ENCODE measurements at places on chromosomes 3 and 15. TPM values are rescaled to one million over a fixed set of nuclear protein-coding genes. Genes with fewer than 3 reads are reported as not detected.
A peak's percentile ranks its signal among the peaks of the same experiment; 100 is the strongest.

GOLGA8T gene
- total RNA-seq = not detected

DNA sequence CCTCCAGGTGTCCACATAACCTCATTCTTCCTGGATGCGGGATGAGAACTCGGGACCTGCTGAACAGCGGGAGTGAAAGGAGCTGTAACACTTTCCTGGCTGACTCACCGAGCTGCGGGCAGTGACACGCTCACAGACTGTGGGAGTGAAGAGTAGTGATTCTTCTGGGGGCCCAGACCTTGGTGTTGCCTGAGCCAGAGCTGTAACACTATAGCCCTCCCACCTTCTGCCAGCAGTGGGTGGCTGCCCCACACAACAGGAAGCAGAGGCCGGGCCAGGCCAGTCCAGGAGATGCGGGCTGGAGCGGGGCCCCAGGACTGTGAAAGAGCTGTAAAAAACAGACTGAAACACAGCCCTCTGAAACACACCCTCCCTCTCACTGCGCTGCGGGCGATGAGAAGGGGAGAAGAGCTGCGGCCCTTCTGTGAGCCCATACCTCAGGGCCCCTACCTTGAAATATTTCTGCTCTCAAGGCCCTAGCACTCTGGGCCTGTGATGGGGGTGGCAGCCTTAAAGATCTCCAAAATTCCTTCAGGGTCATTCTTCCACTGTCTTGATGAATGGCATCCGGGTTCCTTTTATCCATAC is 464.0 kb upstream of the CCDC54 start:
- H3K4me1 ChIP-seq = no peaks in the 10 kb centered on the region
- no peaks in the 10 kb centered on the region for H3K27me3 ChIP-seq
- no peak overlapping the region for H3K27ac ChIP-seq
- H3K4me3 ChIP-seq = no peak overlapping the region
- no peak for DNase-seq

GRCh38 chr3:177295116-177295515 is 97.8 kb upstream of the TBL1XR1 start:
- DNase-seq = no peak
- no peaks in the 10 kb centered on the region for H3K36me3 ChIP-seq
- no peak overlapping the region for H3K4me3 ChIP-seq
- H3K27me3 ChIP-seq = no peaks in the 10 kb centered on the region
- H3K27ac ChIP-seq = no peak overlapping the region
- peaks cover 14% of the 10 kb centered on the region for H3K4me1 ChIP-seq

DNA sequence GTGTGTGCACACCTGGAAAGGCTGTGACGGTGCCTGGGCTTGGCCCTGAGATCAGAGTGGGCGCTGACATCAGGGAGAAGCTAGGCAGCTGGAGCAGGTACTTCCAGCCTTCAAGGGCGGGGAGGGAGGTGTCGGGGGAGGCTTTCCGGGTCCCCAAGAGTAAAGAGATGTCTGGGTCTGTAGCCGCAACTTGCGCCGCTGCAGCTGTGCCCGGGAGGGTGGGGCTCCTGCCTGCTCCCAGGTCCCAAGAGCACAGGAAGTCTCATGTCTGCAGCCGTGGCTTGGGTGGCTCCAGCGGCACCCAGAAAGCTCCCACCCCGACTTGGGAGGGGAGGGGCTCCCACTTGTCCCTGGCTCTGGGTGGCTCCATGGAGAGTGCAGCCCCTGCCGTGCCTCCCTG is 103.2 kb upstream of the BNIP2 start:
- no peaks in the 10 kb centered on the region for H3K4me1 ChIP-seq
- DNase-seq = no peak
- no peaks in the 10 kb centered on the region for H3K27me3 ChIP-seq
- H3K27ac ChIP-seq = no peak overlapping the region
- no peak overlapping the region for H3K4me3 ChIP-seq
- no peaks in the 10 kb centered on the region for H3K36me3 ChIP-seq

DNA sequence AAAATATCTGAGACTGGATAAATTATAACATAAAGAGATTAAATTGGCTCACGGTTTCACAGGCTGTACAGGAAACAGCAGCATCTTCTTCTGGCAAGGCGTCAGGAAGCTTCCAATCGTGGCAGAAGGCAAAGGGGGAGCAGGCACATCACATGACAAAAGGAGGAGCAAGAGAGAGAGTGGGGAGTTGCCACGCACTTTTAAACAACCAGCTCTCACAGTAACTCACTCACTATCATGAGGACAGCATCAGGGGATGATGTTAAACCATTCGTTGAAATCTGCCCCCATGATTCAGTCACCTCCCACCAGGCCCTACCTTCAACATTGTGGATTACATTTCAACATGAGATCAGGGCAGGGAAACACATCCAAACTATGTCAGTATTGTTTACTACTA is 114.5 kb upstream of the SPATA16 start:
- H3K27ac ChIP-seq = no peak overlapping the region
- H3K36me3 ChIP-seq = no peaks in the 10 kb centered on the region
- no peak overlapping the region for H3K4me3 ChIP-seq
- no peaks in the 10 kb centered on the region for H3K27me3 ChIP-seq
- no peaks in the 10 kb centered on the region for H3K4me1 ChIP-seq

GRCh38 chr15:101447561-101448071 is 41.9 kb downstream of the PCSK6 start:
- no peak for DNase-seq
- H3K4me3 ChIP-seq = no peak overlapping the region
- no peak overlapping the region for H3K27ac ChIP-seq

ILDR1 gene
- total RNA-seq = not detected

DNA sequence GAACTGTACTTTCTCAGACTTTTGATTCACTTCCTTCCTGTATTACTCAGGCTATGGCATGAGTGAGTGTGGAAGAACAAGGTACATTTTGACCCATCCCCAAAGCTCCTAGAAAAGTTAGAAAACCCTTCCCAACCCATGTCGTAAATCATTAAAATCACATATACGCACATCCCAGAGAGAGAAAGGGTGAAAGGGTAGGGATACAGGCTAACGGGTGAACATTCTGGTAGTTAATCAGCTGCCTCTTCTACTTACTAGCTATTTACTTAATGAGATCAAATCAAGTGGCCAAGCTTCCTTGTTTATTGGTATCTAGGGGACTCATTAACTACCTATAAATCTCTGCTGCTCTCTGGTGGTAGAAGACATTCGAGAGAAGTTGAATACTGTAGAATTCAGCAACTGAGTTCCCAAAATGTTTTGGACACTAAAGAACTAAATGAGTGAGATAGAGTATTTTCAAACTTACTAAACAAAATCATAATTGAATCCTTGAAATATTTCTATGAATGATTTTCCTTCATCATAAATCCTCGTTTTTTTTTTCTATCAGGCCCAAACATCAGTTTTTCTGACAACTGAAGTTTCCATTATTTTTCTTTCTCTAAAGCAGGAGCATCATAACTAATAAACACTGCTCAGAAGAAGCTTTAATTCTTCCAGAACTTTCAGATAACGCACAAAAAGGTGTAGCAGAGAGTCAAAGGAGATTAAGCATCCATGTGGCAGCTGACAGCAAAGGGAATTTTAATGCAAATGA is 124.2 kb downstream of the IMPG2 start:
- H3K27me3 ChIP-seq = no peaks in the 10 kb centered on the region
- DNase-seq = peak; percentile 55
- no peak overlapping the region for H3K4me3 ChIP-seq

GRCh38 chr15:95825208-95825607 is 505.3 kb upstream of the NR2F2 start:
- H3K27ac ChIP-seq = no peak overlapping the region
- no peaks in the 10 kb centered on the region for H3K4me1 ChIP-seq
- DNase-seq = no peak
- H3K36me3 ChIP-seq = no peaks in the 10 kb centered on the region
- H3K27me3 ChIP-seq = no peaks in the 10 kb centered on the region

HES1 gene
- total RNA-seq = 32.3 TPM

DNA sequence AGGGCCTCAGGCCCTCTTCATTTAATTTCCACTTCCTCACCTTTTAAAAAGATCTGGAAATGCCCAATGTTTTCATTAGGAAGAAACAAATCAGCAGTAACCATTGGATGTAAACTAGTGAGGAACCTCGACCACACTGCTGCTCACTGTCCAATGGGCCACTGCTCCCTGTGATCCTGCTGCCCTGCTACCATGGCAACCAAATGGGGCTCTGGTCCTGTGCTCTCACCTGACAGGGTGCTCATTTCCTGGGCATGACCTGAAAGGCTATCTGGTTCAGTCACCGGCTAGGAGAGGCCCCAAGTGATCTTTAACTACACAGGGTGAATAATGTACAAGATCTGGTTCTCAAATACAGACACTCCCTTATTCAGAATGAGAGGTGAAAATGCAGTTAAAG is 54.6 kb downstream of the ARHGEF3 start:
- no peak overlapping the region for H3K4me3 ChIP-seq
- H3K27me3 ChIP-seq = no peaks in the 10 kb centered on the region
- H3K4me1 ChIP-seq = peaks cover 9% of the 10 kb centered on the region
- no peak for DNase-seq

HRH1 gene
- 3.7 TPM for total RNA-seq

DNA sequence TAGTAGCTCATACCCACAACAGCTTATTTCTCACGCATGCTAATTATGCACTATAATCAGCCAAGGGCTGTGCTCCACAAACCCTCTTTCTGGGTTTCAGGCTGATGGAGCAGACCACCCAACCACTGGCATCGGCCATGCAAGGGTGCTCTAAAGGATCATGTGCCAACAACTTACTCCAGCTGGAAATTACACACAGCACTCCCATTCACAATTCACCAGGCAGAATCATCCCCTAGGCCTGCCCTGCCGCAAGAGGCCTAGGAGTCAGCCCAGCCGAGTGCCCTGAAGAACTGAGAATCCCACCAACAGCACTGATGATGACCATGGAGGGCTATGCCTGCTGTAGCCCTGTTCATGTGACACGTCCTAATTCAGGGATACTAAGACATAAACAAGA is 216.2 kb upstream of the CHRNA7 start:
- no peak for DNase-seq
- no peak overlapping the region for H3K4me3 ChIP-seq
- no peaks in the 10 kb centered on the region for H3K36me3 ChIP-seq
- H3K27ac ChIP-seq = no peak overlapping the region

STRIT1 gene
- total RNA-seq = not detected

PLD1 gene
- 18.4 TPM for total RNA-seq

CFAP91 gene
- 1.5 TPM for total RNA-seq

EFCAB12 gene
- total RNA-seq = not detected

DNA sequence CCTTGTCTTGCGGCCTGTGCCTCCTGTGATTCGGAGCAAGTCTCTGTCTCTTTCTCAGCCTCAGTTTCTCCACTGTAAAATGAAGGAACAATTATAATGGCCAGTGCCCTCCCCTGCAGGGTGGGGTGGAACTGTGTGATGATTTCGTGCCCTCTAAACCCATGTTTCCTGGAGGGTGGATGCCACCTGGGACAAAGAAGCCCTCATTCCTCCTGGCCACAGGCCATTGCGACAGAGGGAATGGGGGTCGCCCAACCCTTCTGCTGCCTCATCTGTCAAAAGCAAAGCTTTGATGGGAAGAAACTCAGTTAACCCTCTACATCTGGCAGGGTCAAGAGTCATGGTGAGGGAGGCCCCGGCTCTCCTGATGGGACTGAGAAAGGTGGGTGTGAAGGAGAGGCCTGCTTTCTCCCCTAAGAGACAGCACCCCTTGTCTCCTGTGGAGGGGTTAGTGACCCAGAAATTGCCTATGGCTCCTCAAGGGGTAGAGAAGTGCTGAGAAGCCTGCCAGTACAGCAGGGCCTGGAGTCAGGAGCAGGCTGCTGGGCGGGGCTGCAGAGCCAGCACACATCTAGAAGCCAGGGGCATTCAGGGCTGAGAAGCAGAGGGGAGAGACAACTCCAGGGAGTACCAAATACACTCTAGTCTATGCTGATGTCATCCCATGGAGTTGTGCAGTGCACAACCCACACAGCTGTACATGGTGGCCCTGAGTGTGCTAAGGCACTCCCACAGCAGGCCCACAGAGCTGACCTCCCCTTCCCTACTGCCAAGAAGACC is 61.0 kb downstream of the PLXNA1 start:
- H3K4me3 ChIP-seq = no peak overlapping the region
- no peaks in the 10 kb centered on the region for H3K27me3 ChIP-seq
- H3K36me3 ChIP-seq = no peaks in the 10 kb centered on the region
- no peak for DNase-seq

- no peaks in the 10 kb centered on the region for H3K27me3 ChIP-seq
- no peak overlapping the region for H3K27ac ChIP-seq
- H3K36me3 ChIP-seq = peaks cover 62% of the 10 kb centered on the region
- no peak overlapping the region for H3K4me3 ChIP-seq
Observed at GRCh38 chr3:53111822-53112221, 18.4 kb downstream of the RFT1 start.

DNA sequence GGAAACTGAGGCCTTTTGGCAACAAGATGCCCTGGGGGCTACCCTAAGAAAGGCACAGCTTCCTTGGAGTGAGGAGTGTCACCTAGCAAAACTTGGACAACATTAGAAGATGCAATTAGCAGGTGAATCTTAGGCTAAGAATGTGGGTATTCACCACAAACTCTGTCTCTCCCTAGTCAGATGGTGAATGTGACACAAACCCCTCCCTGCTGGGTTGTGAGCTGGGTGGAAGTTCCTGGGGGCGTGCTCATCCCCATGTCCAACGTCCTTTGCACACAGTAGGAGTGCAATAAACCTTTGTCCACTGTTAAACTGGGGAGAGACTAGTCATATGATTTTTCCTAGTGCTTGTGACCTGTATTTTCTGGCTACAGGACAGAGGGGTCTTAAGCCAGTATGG is 67.1 kb upstream of the SH3GL3 start:
- H3K27me3 ChIP-seq = peaks cover 19% of the 10 kb centered on the region
- H3K4me3 ChIP-seq = no peak overlapping the region
- DNase-seq = no peak
- no peaks in the 10 kb centered on the region for H3K36me3 ChIP-seq
- H3K27ac ChIP-seq = no peak overlapping the region
- peaks cover 7% of the 10 kb centered on the region for H3K4me1 ChIP-seq

GRCh38 chr15:76913737-76914136 is 8.6 kb upstream of the SCAPER start:
- no peaks in the 10 kb centered on the region for H3K4me1 ChIP-seq
- no peaks in the 10 kb centered on the region for H3K36me3 ChIP-seq
- no peak for DNase-seq
- no peak overlapping the region for H3K27ac ChIP-seq

DNA sequence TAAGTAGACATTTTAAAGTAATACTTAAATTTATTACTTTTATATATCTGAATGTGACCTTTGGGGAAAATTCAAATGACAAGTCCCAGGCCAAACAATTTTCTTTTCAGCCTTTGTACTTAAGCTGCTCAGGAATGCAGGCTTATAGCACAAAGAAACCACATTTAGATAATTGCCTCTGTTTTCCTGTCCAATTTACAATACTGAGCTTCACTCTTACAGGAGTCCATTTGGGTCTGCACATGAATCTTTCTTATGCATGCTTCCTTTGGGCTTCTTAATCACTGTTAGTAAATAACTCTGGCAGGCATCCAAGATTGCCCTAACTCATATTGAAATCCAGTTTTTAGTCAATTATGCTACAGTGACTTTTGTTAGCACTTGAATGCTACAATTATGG is 459.4 kb upstream of the TGFBR2 start:
- no peak for DNase-seq
- H3K27me3 ChIP-seq = no peaks in the 10 kb centered on the region
- H3K27ac ChIP-seq = no peak overlapping the region
- H3K36me3 ChIP-seq = no peaks in the 10 kb centered on the region
- no peaks in the 10 kb centered on the region for H3K4me1 ChIP-seq
- H3K4me3 ChIP-seq = no peak overlapping the region
